ENCODE measurements at places on chromosomes 7 and 10.

DNA sequence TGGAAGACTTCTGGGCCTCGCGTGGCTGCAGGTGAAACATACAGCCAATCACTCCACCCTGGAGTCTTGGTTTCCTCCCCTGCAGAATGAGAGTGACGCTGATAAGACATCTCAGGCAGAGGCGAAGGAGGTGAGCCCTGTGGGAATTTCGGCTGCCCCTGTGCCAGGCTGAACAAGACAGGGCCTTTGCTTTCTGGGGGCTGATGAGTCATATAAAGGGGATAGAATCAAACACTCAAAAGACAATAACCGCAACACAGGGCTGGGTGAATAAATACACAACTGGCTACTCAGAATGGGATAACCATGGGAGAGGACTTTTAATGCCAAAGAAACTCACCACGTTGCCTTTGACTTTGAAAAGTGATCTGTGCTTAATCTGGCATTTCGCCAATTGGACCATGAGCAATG is 143.8 kb downstream of the KCNMA1 start:
- DNase-seq: no peak
- no peak overlapping the region for H3K4me3 ChIP-seq
- H3K27me3 ChIP-seq: no peaks in the 10 kb centered on the region
- H3K36me3 ChIP-seq: no peaks in the 10 kb centered on the region
- H3K27ac ChIP-seq: no peak overlapping the region
- H3K4me1 ChIP-seq: no peaks in the 10 kb centered on the region

- DNase-seq: no peak
- peaks cover 34% of the 10 kb centered on the region for H3K4me1 ChIP-seq
- no peaks in the 10 kb centered on the region for H3K27me3 ChIP-seq
- no peak overlapping the region for H3K4me3 ChIP-seq
Measured at GRCh38 chr10:50316174-50316573, 64.9 kb upstream of the ASAH2 start.

GRCh38 chr10:11787846-11788245 is 35.3 kb upstream of the PROSER2 start:
- H3K27ac ChIP-seq: no peak overlapping the region
- no peak for DNase-seq

GRCh38 chr10:113897693-113898618 is 43.5 kb downstream of the NHLRC2 start:
- peaks cover 6% of the 10 kb centered on the region for H3K36me3 ChIP-seq
- H3K27me3 ChIP-seq: no peaks in the 10 kb centered on the region
- no peak overlapping the region for H3K4me3 ChIP-seq

- H3K4me3 ChIP-seq: no peak overlapping the region
- H3K27me3 ChIP-seq: no peaks in the 10 kb centered on the region
- H3K27ac ChIP-seq: no peak overlapping the region
- peaks cover 13% of the 10 kb centered on the region for H3K4me1 ChIP-seq
- H3K36me3 ChIP-seq: no peaks in the 10 kb centered on the region
Measured at GRCh38 chr10:114081911-114082583, 38.4 kb downstream of the ADRB1 start.
